ENCODE measurements at places on chromosomes 7 and 10.

- DNase-seq: no peak
Observed at GRCh38 chr7:148356303-148356702, 234.3 kb upstream of the C7orf33 start.

DNA sequence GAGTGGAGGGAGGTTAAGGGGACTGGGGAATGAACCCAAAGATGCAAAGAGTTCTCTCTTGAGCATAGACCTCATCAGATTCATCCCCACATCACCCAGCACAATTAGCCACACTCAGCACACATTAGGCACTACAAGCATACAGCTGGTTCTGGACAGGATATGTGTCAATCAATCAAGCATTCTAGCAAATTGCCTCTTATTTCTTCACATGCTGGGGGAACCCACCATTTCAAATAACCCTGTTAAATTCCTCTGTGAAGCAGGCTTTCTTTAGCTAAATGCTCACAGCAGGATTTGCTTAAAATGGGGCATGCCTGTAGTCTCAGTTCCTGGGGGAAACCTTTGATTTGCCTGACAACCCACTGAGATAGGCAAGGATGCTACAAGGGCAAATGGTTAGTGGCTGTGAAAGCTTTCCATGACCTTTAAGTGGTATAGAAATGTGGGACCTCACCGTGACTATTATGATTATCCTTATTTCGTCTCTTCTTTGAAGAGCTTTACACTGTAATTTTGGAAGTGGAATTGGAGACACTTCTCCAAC, 193.4 kb upstream of the ZMIZ1 start:
- DNase-seq: no peak

DNA sequence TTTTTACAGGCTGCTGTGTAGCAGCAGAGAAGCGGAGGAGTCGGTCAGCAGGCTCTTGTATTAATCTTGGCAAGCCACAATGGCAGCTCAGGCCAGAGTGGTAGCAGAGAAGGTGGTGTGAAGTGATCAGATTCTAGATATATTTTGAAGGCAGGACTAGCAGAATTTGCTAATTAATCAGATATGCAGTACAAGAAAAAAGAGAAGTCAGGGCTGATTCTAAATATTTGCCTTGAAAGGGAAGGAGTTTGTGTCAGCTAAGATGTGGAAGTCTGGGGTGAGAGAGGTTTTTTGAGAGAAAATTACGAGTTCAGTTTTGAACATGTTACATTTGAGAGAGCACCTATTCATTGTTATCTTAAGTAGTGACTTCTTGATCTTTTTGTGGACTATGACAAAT, 176.3 kb downstream of the WNT2 start:
- no peak for DNase-seq

DNA sequence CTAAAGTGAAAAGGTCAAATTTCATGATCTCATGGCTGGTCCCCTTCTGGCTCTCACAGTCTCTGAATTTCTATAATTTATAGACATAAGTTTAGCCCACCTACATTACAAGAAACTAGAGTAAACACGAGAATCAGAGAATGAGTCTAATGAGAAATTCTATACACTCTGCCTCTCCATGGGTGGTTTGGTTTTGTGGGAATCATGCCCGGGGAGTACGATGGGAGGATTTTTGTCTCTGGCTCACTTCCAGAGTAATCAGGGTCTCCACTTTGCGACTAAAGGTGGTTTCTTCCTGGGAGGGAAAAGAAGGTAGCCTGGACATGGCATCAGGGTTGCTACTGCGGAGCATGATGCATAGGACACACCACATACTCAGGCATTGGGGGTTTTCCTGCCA, 69.7 kb downstream of the MRC1 start:
- no peak for DNase-seq

GRCh38 chr7:143375298-143376034, 5.7 kb upstream of the ZYX start:
- no peak for DNase-seq

- DNase-seq: no peak
Observed at GRCh38 chr10:62037166-62037831, 135.8 kb downstream of the ARID5B start.

GRCh38 chr10:128624656-128625530, 498.7 kb upstream of the MKI67 start:
- DNase-seq: no peak

GRCh38 chr10:79266084-79266483, 81.2 kb upstream of the PPIF start:
- no peak for DNase-seq

GRCh38 chr10:74165530-74165901, 14.5 kb downstream of the ADK start:
- no peak for DNase-seq

DNA sequence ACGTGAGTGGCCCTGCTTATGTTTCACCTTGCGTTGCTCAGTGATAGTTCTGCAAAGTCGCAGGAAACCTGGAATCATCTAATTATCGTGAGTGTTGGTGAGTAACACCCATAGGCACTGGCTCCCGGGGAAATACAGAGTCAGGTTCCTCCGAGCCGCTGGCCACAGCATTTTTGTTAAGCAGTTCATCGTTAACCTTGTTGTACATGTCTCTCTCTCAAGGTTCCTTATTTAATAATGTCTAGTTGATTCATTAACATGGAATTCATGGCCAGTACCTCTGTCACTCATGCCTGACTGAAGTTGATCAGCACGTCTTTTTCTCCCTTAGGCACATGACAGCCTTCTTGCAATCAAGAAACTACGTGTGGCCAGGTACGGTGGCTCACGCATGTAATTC, 3.1 kb upstream of the ZFAND2A start:
- no peak for DNase-seq

- no peak for DNase-seq
Observed at GRCh38 chr7:9200626-9201025, 767.2 kb downstream of the NXPH1 start.

DNA sequence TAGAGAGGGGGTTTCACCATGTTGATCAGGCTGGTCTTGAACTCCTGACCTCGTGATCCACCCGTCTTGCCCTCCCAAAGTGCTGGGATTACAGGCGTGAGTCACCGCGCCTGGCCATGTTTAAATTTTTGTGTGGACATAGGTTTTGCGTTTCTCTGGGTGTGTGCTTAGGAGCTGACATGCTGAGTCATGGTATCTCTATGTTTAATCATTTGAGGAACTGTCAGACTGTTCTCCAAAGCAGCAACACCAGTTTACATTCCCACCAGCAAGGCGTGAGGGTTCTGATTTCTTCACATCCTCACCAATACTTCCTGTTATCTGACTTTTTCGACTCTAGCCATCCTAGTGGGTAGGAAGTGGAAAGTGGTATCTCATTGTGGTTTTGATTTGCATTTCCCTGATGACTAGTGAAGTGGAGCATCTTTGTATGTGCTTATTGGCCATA, 153.7 kb downstream of the DNAJB6 start:
- DNase-seq: peak; percentile 33

GRCh38 chr10:113151190-113151666, 201.2 kb downstream of the TCF7L2 start:
- DNase-seq: no peak

GRCh38 chr10:61262486-61263261, 190.5 kb downstream of the TMEM26 start:
- DNase-seq: no peak

DNA sequence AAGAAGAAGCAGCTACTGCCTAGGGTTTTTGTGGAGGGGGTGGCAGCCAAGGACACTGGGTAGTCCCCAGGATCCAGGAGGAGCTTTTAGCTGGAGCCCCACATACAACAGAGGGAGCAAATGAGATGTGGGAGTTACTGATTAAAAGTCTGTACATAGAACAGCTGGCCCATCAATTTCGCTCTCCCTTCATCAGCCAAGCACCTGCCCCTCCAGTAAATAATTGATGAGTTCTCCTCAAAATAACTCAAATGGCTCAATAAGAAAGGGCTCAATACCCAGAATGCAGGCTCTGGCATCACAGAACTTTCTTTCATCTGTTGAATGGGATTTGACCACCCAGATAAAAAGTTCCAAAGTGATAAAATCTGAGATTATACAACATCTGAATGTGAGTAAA, 15.1 kb upstream of the WNT8B start:
- DNase-seq: no peak

- DNase-seq: no peak
Observed at GRCh38 chr10:133221331-133221730, 8.7 kb upstream of the UTF1 start.

- DNase-seq: no peak
Observed at GRCh38 chr10:120732067-120732466, 119.1 kb upstream of the WDR11 start.

GRCh38 chr10:55873485-55873884, 487.6 kb downstream of the ZWINT start:
- no peak for DNase-seq

DNA sequence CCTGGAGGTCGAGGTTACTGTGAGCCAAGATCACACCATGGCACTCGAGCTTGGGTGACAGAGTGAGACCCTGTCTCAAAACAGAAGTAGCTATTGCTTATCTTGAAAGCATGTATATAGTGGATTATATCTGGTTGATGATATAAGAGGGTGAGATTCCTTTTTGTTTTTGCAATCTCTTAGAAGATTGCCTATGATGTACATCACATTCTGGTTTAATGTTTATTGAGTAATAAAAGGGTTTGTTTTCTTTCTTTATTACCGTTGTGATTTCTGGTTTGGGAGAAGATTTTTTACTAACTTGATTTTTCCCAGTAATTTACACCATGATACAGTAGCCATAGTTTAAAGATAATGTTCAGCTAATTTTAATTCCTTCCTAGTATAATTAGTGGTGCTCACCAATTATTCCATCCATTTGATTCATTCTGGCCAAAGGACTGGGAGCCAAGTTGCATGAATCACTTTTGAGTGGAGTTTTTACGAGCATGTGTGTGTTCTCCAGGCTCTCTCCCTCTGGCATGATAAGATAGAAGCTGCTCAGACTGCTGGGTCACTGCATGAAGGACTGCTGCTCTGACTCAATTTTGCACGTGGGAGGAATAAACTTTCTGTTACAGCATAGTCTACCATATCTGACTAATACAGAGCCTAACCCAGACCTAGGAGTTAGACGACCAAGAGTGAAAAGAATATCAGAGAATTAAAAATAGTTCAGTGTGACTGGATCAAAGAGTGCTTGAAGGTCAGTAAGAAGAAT, 13.5 kb upstream of the TSPAN13 start:
- no peak for DNase-seq

DNA sequence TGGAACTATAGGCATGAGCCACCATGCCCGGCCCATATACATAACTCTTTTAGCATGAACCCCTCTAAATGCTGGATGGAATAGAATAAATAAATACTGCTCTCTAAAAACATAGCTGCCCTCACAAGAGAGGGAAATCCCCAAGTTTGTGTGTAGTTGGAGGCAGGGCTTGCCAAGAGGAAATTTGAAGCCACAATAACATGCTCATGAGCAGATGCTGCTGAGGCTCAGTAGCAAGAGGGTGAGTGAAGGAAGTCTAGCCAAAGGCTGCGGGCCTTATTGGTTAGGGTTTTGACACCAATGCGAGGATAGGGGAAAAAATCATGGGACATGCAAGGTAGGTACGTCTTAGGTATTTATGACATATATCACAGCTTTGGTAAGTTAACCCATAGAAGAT, 17.3 kb downstream of the TPK1 start:
- peak; percentile 33 for DNase-seq

DNA sequence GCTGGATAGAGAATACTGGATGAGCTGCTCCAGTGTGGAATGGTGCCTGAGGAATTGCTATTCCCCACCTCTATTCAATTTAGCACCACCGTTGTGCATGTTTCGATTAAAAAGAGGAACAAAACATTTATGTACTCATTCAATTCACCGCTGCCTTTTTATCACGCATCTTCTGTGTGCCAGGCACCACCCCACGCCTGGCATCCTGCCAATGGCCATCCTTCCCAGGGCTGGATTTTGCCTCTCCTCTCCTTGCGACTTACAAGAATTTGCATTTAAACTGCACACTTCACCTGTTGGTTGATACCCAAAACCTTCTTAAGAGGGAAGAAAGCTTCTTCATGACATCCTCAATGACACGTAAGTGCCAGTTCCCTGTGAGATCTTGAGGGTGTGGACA, 110.2 kb upstream of the DPP6 start:
- no peak for DNase-seq

DNA sequence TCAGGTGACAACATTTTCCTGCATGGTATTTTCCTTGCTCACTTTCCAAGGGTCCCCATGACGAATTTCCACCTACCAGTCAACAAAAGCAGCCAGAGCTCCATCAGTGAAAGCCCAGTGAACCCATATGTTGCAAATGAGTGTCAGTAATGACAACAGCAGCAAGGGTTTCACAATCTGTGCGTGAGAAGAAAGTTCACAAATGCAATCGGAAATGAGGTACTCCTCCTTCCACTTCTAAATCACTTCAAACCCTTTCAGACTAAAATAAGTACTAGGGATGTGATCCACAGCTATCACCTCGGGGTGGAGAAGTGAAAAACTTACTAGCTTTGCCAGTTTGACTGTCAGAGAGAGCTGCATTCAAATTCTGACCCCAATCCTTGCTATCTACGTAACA, 55.6 kb upstream of the BET1 start:
- DNase-seq: no peak

DNA sequence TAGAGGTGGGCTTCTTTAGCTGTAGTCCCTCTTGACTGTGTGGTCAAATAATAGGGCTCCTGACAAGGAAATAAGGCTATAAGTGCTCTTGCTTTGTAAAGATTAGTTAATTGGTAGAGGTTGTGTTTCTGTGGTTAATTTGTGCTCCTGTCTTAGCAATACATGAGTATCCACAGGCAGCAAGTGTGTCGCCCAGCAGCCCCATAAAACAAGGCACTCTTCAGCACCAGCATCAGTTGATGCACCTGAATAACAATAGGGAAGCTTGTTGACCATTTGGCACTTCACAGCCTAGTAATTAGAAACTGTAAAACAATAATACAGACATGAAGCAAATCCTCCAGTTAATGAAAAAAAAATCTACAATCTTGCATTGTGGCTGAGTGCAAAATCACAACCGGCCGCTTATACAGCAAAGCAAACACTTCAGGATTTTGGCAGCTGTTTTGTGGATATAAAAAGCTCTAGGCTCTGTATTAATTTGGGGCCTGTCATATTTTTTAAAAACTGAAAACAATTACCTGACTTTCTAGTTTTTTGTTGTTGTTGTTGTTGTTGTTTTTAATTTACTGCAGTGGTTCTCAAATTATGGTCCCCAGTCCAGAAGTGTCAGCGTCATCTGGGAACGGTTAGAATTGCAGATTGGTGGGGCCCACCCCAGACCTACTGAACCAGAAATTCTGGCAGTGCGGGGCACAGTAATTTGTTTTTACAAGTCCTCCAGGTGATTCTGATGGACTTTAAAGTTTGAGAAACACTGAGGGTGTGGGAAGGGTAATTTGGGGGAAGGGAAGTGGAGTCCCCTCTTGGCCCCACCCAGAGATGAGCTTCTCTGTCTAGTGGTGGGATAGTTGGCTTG, 56.8 kb downstream of the AUTS2 start:
- DNase-seq: no peak

All from stimulated activated CD4-positive, alpha-beta T cell treated with anti-CD3 and anti-CD28 coated beads, Interleukin-2, amount 100 ng/mL, for 24 hours (primary cell).